ENCODE measurements at places on chromosomes 3 and 15.

DNA sequence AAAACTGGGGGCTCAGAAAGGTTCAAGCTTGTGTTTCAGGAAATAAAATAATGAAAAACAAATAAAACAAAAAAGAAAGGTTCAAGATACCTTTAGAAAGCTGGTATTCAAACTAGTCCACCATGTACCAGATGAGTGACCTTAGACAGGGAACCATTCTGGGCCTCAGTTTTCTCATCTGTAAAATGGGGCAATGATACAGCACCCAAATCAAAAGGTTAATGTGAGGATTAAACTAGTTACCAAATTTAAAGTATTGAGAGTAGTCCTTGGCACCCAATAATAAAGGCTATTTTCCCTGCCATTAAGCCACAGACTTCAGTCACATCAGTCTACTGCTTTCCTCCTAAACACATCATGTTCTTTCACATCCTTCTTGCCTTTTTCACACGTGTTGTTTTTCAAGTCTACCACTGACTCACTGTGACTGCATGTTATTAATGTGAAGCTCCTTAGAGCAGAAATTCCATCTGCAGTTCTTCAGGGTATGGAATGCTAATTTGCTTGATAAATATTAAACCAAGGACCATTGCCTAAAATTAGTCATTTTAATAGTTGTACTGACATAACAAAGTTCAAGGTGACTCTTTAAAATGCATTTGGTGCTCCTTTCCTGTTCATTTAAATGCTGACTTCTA lies 19.9 kb downstream of the TAMM41 start:
- no peak for DNase-seq

- DNase-seq, result no peak
Observed at GRCh38 chr3:50982540-50983325, 308.0 kb downstream of the DOCK3 start.

DNA sequence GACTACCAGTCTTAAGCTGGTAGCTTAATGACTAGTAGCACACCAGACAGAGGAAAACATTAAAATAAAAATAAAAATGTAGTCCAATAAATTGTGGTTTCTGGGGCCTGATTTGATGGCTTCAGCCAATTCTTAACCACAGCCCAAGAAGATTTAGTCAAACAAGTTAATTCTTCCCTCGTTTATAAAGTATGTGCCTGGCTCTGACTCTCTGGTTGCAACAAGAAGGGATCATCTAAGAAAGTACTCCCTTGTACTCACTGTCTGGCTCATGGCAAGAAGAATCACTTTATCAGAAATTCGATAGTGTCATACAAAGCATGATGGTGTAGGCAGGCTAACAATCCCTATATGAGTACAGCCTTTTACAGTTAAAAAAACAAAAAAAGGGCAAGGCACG lies 141.9 kb downstream of the P3H2 start:
- no peak for DNase-seq

DNA sequence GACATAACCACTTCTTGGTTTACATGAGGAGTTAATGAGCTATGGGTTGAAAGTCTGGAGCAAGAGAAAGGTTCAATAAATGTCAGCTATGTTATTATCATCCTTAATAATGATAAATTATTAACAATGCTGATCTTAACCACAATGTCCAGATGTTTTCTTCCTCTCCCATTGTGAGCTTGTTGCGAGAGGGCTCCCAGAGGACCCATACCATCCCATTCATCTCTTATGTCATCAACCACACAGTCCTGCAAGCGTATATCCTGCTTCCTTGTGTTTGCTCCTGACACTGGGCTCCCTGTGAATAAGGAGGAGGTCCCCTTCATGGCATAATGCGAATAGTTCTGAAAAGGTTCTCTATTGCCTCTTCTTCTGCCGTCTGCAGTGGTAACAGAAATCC lies 266.8 kb downstream of the TLE3 start:
- no peak for DNase-seq

DNA sequence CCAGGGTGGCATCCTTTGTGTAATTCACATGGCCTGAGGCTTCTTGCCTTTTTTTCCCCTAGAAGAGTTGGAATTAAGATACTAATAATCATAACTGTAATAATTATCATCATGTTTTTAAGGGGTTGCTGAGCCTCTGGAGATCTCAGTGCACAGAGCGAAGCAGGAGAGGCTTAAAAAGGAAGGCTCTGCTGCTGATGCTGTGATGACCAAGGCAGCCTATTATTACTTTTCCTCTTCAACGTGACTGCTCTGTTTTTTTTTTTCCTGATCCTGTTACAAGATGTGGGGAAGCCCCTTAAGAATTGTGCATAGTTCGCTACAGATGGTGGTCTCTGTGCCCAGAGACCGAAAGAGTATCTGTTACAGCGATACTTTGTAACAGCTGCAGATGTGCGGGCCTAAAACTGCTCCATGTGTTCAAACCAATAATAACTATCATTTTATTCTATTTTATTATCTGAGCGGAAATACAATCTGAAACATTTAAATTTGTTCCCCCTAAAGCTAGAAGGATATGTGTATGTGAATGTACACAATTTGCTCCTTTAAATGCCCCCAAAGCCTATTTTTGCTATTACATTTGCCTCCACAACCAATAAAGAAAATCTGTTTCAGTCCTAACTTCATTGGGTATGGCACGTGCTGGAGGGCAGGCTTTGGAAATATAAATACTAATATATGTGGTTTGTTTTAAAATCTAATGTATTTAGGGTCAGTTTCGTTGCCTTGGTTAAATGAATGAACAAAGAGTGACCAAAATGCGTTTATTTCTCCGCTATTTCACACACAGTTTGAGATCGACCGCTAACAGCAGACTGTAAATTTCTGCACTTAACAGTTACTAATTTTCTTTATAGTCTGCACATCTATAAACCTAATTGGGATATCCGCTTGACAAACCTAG lies 4.6 kb downstream of the SHOX2 start:
- DNase-seq, result no peak

DNA sequence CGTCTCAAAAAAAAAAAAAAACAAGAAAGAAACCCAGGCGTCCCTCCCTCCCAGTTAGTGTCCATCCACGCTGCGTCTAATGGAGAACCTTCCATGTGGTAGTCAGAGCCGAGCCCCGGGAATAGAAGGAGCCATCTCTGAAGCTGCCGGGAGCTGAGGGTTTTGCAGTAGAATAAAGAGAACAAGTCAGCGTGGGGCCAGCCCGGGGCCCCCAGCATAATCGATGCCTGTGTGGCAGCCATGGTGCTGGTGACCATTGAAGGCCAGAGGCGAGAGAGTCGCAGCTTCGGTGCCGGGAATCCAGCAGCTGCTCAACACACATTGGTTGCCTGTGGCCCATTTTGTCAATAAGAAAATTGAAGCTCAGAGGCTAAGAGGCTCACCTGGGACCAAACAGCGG lies 151.7 kb downstream of the CHSY1 start:
- DNase-seq, result no peak

GRCh38 chr3:9224490-9224889 lies 25.0 kb downstream of the SRGAP3 start:
- DNase-seq, result no peak

DNA sequence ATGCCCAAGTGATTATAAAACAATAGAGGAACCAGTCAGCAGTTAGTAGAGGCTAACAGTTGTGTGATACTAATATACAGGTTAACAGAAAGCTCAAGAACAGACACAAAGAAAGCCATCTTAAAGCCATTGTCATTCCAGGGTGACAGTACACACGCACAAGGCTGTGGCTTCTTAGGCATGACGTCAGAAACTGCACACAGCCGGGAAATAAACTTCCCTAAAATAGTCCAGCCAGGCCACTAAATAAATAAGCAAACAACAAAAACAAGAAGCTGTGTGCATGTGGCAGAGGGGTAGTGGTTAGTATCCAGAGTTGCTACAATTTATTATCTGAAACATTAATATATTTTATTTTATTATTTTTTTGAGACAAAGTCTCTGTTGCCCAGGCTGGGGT lies 49.8 kb downstream of the PPCDC start:
- no peak for DNase-seq

DNA sequence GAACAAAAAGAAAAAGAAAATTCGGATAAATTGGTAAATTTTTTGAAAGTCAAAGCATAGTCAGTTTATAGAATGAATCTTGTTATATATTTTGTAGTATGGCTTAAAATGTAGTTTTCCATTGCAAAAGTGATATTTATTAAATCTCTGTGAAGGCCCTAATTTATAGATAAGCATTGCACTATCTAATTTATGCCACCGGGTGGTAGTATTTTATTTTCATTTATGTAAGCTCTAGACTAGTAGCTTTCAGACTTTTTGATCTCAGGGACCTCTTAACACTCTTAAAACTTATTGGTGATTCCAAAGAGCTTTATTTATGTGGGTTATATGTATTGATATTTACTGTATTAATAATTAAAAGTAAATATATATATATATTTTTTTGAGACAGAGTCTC lies 133.9 kb upstream of the LRRFIP2 start:
- DNase-seq, result no peak

DNA sequence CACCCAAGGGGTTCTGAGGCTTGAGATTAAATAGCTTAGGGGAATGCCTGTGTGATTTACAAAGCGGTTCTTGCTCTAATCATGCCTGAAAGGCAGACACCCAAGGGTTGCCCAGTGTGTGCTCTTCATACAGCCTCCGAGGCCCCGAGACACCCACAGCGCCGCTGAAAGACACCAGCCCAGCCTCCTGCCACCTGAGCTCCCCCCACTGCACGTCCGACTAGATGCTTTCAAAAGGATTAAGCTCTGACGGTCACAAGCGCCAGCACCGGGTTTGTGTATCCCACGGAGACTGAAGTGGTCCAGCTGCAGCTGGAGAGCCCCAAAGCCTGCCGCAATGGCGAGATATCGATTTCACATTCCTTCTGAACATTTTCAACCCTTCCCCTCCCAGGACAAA lies 50.3 kb downstream of the SPATA12 start:
- DNase-seq, result no peak

GRCh38 chr3:184579513-184579912 lies 17.9 kb downstream of the EPHB3 start:
- no peak for DNase-seq

DNA sequence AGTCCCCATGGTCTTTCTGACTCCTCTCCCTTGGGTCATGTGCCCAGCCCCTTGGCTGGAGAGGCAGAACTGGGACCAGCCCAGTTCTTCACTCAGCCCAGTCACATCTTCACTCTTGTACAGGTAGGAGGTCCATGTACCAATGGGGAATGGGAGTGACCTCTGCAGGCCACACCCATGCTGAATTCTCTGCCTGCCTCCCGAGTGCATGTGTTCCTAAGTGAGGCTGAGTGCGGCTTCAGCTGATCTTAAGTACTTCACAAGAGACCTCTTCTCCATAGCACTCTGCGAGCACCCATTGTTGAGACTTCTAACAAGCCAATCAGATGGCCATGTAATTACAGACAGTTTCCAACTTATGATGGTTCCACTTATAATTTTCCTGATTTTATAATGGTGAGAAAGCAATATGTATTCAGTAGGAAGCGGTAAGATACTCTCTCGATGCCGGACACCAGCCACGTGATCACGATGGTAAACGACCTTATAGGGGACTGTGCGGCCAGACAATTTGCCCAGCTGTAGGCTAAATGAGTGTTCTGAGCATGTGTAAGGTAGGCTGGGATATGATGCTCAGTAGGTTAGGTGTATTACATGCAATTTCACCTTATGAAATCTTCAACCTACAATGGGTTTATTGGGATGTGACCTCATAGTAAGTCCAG lies 112.1 kb downstream of the KLF13 start:
- DNase-seq, result no peak

- DNase-seq, result no peak
Observed at GRCh38 chr3:68793759-68794701, 138.3 kb downstream of the TAFA4 start.

DNA sequence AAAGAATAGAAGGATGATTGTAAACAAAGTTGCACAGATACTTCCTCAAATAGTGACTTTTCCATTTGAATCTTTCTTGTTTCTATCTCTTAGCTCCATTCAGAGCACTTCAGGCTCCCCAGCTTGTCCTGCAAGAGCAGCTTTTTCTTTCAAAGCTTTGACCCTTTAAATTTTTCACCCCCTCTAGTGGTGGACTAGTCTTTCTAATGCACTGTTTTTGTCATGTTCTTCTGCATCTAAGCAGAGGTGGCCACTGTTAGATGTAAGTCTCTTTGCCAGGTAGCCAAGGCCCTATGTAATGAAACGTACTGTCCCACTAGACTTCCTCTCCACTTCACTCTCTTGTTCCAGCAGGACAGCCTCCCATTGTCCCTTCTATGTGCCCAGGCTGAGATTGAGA lies 74.0 kb upstream of the MANF start:
- no peak for DNase-seq

GRCh38 chr3:190004656-190005055 lies 116.0 kb downstream of the P3H2 start:
- DNase-seq, result no peak

DNA sequence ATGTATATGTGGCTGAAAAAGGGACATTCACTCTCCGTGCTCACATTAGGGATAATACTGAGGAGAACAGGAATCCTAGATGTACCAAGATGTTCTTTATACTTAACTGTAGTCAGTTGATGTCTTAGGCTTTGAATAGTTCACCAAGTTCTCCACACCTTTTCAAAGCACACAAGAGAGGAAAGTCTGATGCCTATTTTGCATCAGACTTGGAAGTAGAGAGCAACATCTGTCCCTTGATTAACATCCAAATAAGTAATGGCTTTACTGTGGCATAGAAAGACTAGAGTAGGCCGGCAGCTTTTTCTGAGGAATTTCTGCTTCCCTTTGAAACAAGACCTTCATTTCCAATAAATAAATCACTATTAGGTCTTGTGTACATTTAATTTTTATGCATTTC lies 34.0 kb downstream of the PIGB start:
- DNase-seq, result no peak

DNA sequence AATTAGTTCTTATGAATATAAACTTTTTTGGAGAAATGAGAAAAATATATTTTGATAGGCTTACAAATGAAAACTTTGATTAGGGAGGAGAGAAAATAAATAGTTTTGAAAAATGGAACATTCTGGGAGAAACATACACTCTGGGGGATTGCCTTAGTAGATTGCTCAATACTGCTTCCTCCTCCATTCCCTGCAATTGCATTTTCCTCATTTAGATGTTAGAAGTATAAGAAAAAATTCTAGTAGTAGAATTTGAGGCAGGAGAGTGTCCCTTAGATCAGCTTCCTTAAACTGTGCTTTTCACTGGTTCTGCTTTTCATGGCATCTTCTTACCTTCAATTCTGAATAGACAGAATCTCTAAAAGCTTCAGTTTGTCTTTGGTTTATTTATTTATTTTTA lies 46.2 kb upstream of the CTDSPL2 start:
- DNase-seq, result no peak

DNA sequence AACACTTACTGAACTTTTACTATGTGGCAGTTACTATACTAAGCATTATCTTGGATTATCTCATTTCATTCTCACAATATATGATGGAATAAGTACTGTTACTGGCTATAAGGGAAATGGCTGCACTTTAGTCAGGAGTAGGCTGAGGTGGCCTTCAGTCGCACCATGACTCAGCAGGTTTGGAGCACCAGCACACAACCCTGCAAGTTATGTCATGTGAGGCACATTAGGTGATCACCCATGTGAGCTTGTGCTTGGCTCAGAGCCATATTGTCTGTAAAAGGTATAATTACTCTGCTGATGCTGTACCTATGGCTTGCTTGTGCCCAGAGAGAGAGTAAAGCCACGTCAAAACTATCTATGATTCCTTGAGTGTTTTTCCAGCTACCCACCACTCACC lies 54.1 kb upstream of the TIPARP start:
- no peak for DNase-seq
